ENCODE measurements at places on chromosomes 2 and 18.

- no peak for DNase-seq
Observed at GRCh38 chr2:96959406-96960110, 26.8 kb downstream of the FAM178B start.

GRCh38 chr2:52383541-52383940 is 1351.6 kb upstream of the NRXN1 start:
- no peak for DNase-seq

GRCh38 chr2:23589220-23589647 is 204.3 kb downstream of the KLHL29 start:
- DNase-seq = no peak

GRCh38 chr2:131492418-131493198 is 411 bp upstream of the MZT2A start:
- peak; percentile 90 for DNase-seq

DNA sequence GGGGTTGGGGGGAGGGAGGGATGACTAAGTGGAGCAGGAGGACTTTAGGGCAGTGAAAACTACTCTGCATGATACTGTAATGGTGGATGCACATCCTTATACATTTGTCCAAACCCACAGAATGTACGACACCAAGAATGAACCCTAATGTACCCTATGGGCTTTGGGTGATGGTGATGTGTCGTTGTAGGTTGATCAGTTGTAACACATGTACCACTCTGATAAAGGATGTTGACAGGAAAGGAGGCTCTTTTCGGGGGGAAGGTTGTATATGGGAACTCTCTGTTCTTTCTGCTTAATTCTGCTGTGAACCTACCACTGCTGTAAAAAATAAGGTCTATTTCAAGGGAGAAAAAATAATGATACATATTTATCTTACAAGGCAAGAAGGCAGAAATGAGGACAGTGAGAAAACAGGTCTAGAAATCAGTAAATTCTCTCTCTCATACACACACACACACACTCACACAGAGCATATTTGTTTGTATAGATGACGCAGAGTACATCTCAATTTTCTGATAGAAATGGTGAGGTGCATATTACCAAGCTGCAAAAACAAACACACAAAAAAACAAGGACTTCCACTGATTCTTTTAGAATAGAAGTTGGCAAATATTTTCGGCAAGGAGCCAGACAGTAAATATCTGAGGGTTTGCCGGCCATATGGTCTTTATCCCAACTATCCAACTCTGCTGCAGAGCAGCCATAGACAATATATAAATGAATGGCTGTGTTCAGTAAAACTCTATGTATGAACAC is 20.2 kb downstream of the FAM124B start:
- peak; percentile 55 for DNase-seq

GRCh38 chr2:217616936-217617335 is 385.9 kb downstream of the TNS1 start:
- no peak for DNase-seq

DNA sequence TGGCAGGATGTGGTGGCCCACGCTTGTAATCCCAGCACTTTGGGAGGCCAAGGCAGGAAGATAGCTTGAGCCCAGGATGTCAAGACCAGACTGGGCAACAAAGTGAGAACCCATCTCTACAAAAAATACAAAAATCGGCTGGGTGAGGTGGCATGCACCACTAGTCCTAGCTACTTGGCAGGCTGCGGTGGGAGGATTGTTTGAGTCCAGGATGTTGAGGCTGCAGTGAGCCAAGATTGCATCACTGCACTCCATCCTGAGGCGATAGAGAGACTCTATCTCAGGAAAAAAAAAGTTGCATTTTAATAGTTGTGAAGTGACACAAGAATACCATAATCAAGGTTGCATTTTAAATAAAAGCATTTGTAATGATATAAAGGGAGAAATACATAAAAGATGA is 124.1 kb upstream of the SLC38A11 start:
- no peak for DNase-seq

DNA sequence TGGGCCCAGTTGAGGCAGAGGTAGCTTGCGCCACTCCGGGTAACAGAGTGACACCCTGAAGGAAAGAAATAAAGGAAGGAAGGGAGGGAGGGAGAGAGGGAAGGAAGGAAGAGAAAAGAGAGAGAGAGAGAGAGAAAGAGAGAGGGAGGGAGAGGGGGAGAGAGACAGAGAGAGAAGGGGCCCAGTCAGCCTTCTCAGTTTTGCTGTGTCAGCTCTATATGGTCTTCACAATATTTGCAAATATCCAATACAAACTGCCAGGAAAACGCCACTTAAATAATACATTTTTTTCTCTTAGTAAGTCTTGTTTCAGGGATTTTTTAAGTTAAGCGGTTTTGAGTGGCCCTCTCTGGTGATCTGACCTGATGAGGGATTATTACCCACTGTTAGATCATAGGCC is 5.6 kb upstream of the CHMP1B start:
- DNase-seq = no peak

DNA sequence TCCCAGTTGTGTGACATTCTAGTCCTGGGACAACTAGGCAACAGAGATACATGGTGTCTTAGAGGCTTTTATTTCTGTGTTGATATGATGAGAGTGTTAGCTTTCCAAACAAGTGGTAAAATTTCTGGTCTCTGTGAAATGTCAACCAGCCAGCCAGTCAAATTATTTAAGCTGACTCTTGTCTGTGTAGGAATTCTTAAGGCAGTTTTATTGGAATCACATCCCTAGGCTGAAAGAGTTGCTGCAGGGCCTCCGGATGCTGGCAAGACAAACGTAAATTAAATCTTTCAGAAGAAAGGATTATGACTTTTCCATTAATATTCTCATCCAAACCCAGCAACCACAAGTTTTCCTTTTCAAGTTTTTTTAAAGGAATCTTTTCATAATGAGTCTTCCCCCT is 44.6 kb downstream of the SERPINB7 start:
- no peak for DNase-seq

GRCh38 chr2:17573085-17573803 is 32.7 kb downstream of the VSNL1 start:
- DNase-seq = no peak

DNA sequence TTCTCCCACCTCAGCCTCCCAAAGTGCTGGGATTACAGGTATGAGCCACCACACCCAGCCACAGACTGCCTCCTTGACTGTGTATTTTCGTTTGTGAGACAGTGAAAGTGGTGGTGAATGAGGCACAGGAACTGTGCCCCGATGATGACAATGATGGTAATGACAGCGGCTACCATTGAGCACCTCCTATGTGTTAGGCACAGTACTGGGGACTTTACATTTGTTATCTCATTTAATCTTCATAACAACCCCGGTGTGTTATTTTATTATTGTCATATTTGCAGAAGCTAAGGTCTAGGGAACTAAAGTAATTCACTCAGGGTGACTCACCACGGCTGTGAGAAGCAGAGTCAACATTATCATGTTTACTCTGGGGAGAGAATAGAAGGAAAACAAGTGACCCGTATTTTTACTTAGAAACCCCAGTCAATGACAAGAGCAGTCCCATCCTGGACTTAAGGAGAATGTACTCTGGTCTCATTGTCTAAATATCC is 77.6 kb upstream of the ALPP start:
- DNase-seq = no peak

- peak; percentile 72 for DNase-seq
Observed at GRCh38 chr2:191166111-191166755, 15.4 kb upstream of the STAT4 start.

GRCh38 chr2:150625303-150625702 is 137.8 kb upstream of the RND3 start:
- no peak for DNase-seq

DNA sequence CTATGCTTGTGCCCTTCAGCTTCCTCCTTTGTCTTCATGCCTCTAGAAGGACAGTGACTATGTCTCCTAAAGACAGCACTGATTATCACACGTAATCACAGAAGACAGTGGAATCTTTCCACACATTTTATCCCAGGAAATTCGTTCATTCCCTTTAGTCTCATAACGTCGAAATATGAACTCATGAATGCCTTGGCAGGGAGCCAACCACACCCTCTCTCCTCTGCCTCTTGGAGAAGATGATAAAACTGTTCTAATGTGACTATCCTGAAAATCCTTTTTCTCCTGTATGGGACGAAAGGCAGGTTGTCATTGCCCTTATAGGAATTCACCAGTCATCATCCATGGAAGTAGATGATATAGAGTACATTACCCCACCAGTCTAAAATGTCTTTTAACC is 726.6 kb upstream of the FANCL start:
- DNase-seq = no peak

GRCh38 chr2:232238108-232238507 is 140.4 kb upstream of the ALPP start:
- DNase-seq = no peak

DNA sequence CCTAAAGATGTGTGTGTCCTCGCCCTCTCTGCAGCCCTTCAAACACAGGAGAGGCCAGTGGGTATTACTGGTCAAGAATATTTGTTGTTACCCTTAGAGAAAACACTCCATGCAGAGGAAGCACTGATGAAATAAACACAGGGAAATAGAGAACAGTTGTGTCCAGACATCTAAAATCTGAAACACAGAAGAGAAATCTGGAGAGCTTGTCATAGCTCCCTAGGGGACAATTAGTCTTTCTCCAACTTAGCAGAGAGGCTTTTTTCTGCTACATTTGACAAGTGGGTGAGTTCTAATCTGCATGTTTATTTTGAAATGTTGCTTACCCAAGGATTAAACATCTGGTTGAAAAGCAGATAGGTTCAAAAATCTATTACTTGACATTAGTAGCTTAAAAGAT is 190.1 kb downstream of the CTNNA2 start:
- no peak for DNase-seq

GRCh38 chr2:182069908-182070307 is 84.3 kb downstream of the PPP1R1C start:
- DNase-seq = no peak

DNA sequence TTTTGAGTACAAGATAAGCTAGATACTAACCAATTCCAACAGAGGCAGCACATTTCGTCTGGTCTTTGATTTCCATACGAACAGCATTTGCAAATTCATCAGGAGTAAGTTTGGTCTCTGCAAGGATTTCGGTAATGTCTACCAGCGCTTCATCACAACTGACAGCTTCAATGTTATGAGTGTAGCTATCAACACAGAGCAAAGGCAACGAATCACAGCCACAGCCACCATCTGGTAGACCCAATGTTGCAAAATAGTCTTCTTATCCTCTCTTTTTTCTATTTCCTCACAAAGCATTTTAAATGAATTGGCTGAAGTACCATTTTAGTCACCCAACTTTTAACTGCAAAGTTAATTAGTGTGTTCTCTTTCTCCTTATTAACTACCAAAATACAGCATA is 68.3 kb downstream of the REV1 start:
- peak; percentile 51 for DNase-seq

DNA sequence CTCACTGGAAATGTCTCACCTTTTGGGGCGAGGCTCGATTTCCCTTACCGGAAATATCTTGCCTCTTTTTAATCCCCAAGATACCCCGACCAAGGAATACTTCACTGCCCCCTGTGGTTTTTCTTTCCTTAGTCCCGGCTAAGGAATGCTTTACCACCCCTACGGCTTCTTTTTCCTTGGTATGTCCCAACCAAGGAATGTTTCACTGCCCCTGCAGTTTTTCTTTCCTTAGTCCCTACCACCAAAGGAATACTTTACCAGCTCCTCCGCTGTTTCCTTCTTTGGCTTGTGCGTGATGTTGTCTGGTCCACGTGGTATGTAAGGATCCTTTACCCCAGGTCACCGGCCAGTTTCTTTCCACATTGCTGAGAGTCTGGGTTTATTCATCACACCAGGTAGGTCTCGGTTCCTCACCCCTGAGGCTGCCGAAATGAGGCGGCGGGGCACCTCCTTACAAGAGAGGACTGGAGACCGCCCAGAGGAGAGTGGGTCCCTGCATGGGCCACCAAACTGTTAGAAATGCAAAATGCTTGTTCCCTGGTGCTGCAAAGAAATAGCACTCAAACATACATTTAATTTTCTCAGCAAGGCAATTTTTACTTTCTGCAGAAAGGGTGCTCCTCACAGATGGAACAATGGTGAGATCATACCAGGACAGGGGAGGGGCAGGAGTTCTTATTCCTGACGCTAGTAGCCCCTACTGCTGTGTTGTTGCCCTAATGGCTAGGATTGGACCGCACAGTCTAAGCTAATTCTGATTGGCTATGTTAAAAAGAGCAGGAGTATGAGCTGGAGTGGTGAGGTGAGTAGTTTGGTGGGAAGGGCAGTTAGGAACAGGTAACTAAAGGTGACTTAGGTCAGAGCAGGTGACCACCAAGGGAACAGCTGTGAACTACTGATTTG is 33.4 kb upstream of the CLASP1 start:
- DNase-seq = no peak

DNA sequence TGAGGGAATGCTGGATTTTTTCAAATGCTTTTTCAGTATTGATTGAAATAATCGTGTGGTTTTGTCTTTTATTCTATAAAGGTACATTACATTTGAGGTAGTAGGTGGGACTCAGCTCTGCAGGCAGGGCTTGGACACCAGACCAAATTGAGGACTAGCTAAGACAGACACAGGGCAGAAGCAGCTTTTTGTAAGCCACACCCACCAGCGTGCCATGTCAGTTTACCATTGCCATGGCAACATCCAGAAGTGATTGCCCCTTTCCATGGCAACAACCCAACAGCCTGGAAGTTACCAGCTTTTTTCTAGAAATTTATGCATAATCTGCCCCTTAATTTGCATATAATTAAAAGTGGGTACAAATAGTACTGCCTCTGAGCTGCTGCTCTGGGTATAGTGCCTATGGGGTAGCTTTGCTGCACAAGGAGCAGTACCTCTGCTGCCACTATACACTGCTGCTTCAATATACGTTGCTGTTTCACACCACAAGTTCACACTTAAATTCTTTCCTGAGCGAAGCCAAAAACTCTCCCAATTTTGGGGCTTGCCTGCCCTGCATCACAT is 23.6 kb upstream of the VWA3B start:
- no peak for DNase-seq

DNA sequence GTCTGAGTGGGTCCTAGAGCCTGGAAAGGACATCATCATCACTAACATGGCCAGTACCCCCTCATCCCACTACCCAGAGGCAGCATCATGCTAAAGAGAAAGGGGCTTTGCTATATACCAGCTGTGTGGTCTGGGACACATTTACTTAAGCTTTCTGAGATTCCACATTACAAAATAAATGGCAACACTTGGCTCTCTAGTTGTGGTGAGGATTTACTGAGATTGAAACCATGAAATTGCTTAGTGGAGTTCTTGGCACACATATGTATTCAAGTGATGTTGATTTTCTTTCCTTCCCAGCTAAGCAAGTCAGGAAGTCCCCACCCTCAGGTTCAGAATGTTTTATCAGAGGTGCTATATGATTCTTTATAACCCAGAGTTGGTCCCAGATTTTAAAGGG is 362.0 kb downstream of the CLIP4 start:
- no peak for DNase-seq

GRCh38 chr2:182852090-182852489 is 14.3 kb downstream of the FRZB start:
- no peak for DNase-seq

GRCh38 chr18:77750006-77750405 is 500.4 kb downstream of the GALR1 start:
- peak; percentile 42 for DNase-seq

GRCh38 chr2:203599509-203599908 is 64.4 kb upstream of the RAPH1 start:
- no peak for DNase-seq

- DNase-seq = no peak
Observed at GRCh38 chr2:136206613-136207012, 88.7 kb upstream of the CXCR4 start.
